ENCODE measurements at places on chromosomes 2 and 18. TPM values are rescaled to one million over a fixed set of nuclear protein-coding genes. Genes with fewer than 3 reads are reported as not detected.
A peak's percentile ranks its signal among the peaks of the same experiment; 100 is the strongest.

DNA sequence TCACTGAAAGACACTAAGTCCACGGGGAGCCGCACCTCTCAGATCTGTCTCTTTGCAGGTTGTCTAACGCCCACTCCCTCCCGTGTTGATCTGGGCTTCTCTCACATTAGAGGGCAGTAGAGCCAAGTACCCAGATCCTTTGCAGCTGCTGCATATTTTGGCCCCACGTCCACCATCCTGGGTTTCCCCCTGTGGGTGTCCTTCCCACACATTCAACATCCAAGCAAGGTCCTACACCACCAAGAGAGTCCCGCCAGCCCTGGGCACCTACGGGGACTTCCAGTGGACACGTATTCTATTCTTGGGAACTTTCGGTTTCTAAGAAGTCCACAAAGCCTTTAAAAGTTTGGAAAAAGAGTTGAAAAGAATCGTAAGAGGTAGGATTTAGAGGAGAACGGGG, 116.6 kb downstream of the ATL2 start:
- no peak for DNase-seq
- no peak overlapping the region for H3K4me3 ChIP-seq
- no peak overlapping the region for H3K27ac ChIP-seq
- H3K4me1 ChIP-seq = no peaks in the 10 kb centered on the region
- H3K27me3 ChIP-seq = no peaks in the 10 kb centered on the region

- H3K36me3 ChIP-seq = no peaks in the 10 kb centered on the region
- no peaks in the 10 kb centered on the region for H3K4me1 ChIP-seq
- no peak overlapping the region for H3K27ac ChIP-seq
These were observed 1221.3 kb upstream of the ZEB2 start for GRCh38 chr2:145741181-145741580.

The LOXL3 gene
- total RNA-seq = 9.7 TPM

- no peaks in the 10 kb centered on the region for H3K36me3 ChIP-seq
- DNase-seq = no peak
- no peaks in the 10 kb centered on the region for H3K4me1 ChIP-seq
These were observed 295.3 kb upstream of the COL3A1 start for GRCh38 chr2:188678882-188679281.

DNA sequence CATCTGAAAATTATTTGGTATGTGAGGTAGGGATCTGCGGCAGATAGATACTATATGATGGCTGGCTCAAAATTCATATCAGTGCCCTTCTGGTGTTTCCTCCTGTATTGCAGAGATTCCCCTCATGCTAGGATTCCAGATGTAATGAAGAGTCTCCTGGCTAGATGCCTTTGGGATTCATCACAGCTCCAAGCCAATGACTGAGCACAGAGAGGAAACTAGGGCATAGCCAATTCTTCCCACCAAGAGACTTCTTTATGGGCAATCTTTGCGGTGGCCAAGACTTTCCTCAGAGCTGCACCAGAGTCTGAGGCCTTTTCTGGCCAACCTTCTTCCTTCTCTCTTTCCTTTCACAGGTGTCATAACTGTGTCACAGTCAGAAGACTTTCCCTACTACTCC, 25.5 kb upstream of the CIB4 start:
- H3K27ac ChIP-seq = no peak overlapping the region
- no peaks in the 10 kb centered on the region for H3K27me3 ChIP-seq
- H3K4me1 ChIP-seq = no peaks in the 10 kb centered on the region
- no peak overlapping the region for H3K4me3 ChIP-seq
- no peak for DNase-seq

DNA sequence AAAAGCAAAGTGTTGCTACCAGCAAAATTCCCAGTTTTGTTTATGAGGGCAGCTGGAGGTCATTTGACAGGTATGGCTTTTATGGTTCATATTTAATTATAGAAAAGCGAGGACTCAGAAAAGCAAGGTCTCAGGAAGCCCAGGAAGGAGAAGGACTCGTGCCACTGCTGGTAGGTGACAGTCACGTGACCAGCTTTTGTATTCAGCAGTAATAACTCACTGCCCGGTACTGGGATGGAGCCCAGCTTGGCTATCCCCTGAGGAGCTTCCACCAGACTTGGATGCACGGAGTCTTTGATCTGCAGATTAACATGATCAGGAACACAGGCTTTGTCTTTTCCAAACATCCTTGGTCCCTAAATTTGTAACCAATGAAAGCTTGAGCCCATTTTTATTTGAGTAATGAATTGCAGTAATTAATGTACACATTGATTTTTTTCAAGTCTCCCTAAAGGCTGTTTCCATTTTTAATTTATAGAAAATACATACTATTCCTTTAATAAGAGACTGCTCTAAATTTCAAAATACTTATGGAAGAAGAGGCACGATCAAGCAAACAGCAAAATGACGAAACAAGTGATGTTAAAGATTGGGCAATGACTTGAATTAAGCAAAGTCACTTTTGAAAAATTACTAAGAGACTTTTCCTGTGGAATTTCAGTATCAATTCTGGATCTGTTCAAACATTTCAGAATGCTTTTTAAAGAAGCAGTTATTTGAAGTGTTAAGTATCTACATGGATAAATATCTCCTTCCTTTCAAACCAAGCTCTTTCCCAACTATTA, 251.7 kb upstream of the HNRNPA3 start:
- no peak overlapping the region for H3K27ac ChIP-seq
- no peaks in the 10 kb centered on the region for H3K27me3 ChIP-seq
- DNase-seq = no peak
- no peaks in the 10 kb centered on the region for H3K4me1 ChIP-seq

DNA sequence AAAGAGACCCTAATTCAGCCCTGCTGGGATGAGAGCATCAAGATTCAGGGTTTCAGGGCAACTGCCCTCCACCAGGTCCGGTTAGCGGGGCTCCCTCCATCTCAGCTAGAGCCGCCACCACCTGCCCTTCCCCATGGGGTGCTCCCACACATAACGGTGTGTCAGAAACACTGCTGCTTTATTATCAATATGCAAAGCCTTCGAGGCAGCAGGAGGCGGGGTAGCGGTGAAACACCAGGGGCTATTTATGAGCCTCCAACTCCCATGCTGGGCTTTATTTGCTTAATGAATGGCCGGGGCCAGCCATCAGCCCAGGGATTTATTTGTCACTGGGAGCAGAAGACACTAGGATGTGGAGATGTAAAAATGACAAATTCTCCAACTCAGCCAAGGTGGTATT, 109.8 kb downstream of the GALNT14 start:
- H3K36me3 ChIP-seq = no peaks in the 10 kb centered on the region
- H3K4me3 ChIP-seq = no peak overlapping the region
- H3K27me3 ChIP-seq = no peaks in the 10 kb centered on the region
- no peak overlapping the region for H3K27ac ChIP-seq

The TCF23 gene
- total RNA-seq = 0.38 TPM

GRCh38 chr2:123434546-123435395, 590.3 kb upstream of the CNTNAP5 start:
- H3K4me1 ChIP-seq = no peaks in the 10 kb centered on the region
- no peak overlapping the region for H3K27ac ChIP-seq
- DNase-seq = no peak
- no peaks in the 10 kb centered on the region for H3K27me3 ChIP-seq
- H3K4me3 ChIP-seq = no peak overlapping the region

DNA sequence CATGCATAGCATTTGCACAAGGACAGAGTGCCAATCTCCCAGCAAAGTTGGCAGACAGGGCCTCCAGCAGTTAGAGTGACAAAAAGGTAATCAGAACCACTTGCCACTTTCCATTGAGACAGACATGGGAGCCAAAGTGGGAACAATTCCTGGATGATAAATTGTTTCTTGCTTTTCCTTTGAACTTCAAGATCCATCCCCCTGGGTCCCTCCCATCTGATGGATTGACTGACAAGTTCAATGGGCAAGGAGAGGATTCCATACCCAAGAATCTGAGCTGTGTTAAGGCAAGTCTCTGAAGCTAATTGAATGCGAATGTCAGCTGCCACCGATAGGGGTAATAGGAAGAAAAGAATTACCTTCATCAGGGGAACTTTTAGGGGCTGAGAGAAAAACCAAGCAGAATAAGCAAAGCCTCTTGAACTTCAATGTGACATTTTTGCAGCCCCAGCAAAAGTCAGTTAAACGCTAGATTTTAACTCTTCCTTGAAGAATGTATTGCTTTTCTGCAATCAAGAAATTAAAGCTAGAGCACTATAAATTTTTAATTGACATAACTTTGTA, 96.5 kb downstream of the LYPD1 start:
- H3K27ac ChIP-seq = no peak overlapping the region
- no peak for DNase-seq
- no peaks in the 10 kb centered on the region for H3K4me1 ChIP-seq
- H3K4me3 ChIP-seq = no peak overlapping the region
- no peaks in the 10 kb centered on the region for H3K36me3 ChIP-seq
- H3K27me3 ChIP-seq = no peaks in the 10 kb centered on the region

DNA sequence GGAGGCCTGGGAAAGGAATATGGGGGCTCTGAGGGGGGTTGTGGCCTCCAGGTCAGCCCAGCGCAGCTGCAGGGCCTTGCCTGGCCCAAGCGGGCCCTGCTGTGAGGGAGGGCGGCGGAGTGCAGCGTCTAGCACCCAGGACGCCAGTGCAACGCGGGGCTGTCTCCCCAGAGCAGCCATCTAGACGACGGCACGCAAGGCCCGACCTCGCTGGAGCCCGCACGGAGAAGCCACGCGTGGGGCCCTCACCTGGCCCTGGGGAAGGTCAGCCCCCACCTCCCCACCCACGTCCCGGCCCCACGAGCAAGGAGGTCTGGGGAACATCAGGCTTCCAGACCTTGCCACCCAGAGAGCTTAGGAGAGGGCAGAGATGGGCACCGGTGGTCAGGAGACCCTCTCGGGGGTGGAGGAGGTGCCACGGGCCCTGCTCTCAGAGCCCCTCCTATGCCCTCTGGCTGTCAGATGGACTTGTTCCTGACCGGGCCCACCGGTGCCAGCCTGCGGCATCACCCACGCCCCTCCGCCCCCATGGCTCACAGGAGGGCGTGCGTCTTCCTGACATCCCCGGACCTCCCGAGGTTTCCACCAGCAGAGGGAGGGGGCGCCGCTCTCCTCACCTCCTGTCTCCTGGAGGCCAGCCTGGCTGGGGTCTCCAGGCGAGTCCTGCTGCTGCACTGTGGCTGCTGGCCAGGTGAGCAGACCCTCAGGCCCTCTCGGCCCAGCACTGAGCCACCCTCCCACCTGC, 17.0 kb downstream of the GPR35 start:
- DNase-seq = peak; percentile 70
- H3K4me1 ChIP-seq = no peaks in the 10 kb centered on the region
- no peak overlapping the region for H3K4me3 ChIP-seq
- no peak overlapping the region for H3K27ac ChIP-seq
- H3K36me3 ChIP-seq = no peaks in the 10 kb centered on the region

The HOXD13 gene
- total RNA-seq = not detected

GRCh38 chr18:45290364-45290763, 324.9 kb upstream of the SLC14A2 start:
- no peak overlapping the region for H3K27ac ChIP-seq
- no peak for DNase-seq
- H3K36me3 ChIP-seq = no peaks in the 10 kb centered on the region

DNA sequence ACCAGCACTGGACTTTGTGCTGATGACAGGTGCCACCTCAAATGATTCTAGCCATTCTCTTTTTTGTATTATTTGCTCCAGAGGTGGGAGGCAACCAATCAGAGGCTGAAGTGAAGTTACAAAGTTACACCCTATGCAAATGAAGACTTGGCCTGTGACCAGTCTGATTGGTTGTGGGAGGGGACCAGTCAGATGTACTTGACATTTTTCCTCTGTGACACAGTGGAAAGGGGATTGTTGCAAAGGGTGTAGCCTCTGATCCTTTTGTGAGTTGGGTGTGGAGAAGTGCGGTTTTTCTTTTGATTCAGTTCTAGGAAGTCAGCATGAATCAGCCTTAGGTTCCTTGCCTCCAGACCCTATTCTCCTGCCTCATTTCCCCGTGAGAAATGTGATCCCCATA, 244.0 kb downstream of the ARL6IP6 start:
- DNase-seq = no peak
- no peaks in the 10 kb centered on the region for H3K36me3 ChIP-seq
- no peak overlapping the region for H3K27ac ChIP-seq
- H3K27me3 ChIP-seq = no peaks in the 10 kb centered on the region
- no peak overlapping the region for H3K4me3 ChIP-seq
- H3K4me1 ChIP-seq = no peaks in the 10 kb centered on the region

- peak overlapping the region; percentile 74 for H3K4me3 ChIP-seq
- no peaks in the 10 kb centered on the region for H3K36me3 ChIP-seq
- no peak for DNase-seq
- H3K27me3 ChIP-seq = peaks cover 2% of the 10 kb centered on the region
- H3K27ac ChIP-seq = no peak overlapping the region
These were observed 1.4 kb downstream of the DOCK10 start for GRCh38 chr2:225040856-225041206.

GRCh38 chr2:42123426-42123825, 45.7 kb upstream of the EML4 start:
- no peaks in the 10 kb centered on the region for H3K27me3 ChIP-seq
- H3K4me1 ChIP-seq = peaks cover 9% of the 10 kb centered on the region
- no peak for DNase-seq
- H3K36me3 ChIP-seq = no peaks in the 10 kb centered on the region
- H3K27ac ChIP-seq = no peak overlapping the region

DNA sequence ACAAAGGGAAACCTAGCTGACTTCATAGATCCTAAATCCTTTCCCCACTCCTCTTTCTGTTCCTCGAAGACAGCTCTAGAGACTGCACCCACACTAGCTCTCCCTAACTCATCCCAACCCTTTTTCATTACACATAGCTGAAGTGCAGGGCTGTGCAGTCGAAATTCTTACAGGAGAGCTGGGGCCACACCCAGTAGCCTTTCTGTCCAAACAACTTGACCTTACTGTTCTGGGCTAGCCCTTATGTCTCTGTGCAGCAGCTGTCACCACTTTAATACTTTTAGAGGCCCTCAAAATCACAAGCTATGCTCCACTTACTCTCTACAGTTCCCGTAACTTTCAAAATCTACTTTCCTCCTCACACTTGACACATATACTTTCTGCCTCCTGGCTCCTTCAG, 666.1 kb upstream of the PKDCC start:
- no peaks in the 10 kb centered on the region for H3K36me3 ChIP-seq
- no peaks in the 10 kb centered on the region for H3K4me1 ChIP-seq
- no peak for DNase-seq
- H3K27me3 ChIP-seq = no peaks in the 10 kb centered on the region
- H3K4me3 ChIP-seq = no peak overlapping the region

DNA sequence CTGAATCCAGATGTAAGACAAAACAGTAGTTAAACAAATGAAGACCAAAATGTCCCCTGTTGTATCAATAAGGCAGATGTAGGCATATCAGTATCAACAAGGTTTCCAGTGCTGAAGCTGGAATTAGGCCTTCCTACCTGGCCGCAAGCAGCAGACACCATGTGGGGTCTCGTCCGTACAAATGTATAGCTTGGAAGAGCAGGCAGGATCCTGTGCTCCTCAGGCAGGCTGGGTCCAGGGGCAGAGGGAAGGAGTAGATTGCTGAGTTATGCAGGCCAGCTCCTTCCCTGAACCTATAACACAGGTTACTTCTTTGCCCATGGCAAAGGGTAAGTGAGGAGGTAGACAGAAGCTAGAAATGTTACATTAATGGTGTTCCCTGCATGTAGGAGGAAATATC, 23.5 kb downstream of the NTSR2 start:
- H3K27me3 ChIP-seq = no peaks in the 10 kb centered on the region
- no peak overlapping the region for H3K4me3 ChIP-seq
- H3K4me1 ChIP-seq = no peaks in the 10 kb centered on the region
- no peaks in the 10 kb centered on the region for H3K36me3 ChIP-seq

All from kidney (tissue), 22 donors.